Activated CD4-positive, alpha-beta T cell treated with anti-CD3 and anti-CD28 coated beads, Interleukin-2, Interleukin-4, amounts not matched to agents 100 ng/mL and 50 ng/mL, durations not matched to agents 16 hours and 8 hours (primary cell): ENCODE measurements at places on chromosomes 16 and 17.

- DNase-seq, result no peak
Measured at GRCh38 chr16:9316615-9317014, 225.2 kb downstream of the HAPSTR1 start.

- no peak for DNase-seq
Measured at GRCh38 chr17:7646457-7646856, 4.3 kb upstream of the ATP1B2 start.

DNA sequence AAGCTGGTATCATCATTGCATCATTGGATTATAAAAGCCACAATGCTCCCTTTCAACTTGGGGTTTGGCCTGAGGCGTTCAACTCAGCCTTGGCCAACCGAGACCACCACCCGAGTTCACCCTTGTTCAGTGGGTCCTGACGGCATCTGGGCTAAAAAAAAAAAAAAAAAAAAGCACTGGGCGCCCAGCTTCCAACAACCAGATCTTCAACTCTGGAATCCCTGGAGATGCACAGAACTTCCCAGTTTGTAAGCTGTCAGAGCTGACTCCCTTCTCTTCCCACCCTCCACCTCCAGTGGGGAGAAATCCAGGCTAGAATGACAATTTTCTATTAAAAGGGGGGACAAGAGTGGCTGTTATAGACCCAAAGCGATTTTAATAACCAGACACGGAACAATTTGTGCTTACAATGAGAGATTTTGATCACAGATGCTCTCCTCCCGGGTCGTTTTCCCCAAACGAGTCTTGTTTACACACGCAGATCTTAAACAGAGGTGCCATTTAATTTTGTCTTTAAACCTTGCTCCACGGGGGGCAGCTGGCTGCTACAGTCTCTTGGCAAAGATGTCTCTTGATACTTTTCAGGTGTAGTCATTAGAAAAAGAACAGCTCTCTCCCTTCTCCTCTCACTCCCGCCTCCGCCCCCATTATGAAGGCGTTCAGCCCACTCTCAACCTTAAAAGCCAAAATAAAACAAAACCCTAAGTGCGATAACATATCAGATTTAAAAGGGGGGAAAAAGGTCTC is 26.9 kb downstream of the GPRC5B start:
- DNase-seq, result no peak

GRCh38 chr16:88274847-88275246 is 107.9 kb upstream of the ZNF469 start:
- DNase-seq, result no peak

GRCh38 chr16:57739756-57740422 is 4.3 kb downstream of the KATNB1 start:
- DNase-seq, result no peak

DNA sequence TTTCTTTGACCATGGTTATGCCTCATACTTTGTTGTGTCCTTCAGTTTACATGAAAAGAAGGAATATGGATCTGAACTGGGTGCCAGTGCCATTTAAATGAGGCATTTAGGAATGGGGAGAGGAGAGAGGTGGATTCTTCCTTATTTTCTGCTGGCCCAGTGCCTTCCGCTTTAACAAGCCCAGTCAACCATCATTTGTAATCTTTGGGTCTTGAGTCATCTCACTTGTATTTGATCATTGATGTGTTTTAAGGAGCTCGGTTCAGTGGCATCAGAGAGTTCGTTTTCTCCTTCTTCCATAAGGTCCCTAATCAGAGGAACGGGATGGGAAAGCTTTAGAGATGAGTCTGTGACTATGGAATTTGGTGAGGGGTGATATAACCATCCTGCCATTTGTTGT is 334.9 kb downstream of the WWOX start:
- DNase-seq, result no peak

DNA sequence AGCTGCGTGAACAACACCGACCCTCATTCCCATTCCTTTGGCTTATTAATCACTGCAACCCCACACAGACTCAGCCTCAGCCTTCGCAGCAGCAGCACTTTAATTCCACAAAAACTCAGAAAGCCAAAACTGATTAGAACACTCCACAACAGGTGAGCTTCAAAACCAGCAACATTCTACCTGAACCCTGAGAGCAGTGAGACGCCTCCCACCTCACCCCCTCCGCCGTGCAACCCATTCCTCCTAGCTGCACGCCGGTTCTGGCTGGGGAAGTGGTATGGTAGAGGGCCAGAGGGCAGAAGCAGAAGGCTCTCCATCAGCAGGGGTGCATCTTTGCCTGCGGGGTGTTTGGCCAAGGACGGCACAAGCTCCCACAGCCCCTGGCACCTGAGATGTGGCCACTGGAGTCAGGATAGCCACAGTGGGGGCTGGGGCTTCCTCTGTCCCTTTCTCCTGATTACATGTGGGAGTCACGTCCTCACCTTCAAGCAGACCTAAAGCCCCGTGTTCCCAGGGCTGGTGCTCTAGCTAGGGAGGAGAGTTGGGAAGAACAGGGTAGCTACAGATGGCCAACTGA is 1.6 kb downstream of the BORCS6 start:
- no peak for DNase-seq

- DNase-seq, result no peak
Measured at GRCh38 chr16:84053237-84053636, 10.6 kb upstream of the SLC38A8 start.

DNA sequence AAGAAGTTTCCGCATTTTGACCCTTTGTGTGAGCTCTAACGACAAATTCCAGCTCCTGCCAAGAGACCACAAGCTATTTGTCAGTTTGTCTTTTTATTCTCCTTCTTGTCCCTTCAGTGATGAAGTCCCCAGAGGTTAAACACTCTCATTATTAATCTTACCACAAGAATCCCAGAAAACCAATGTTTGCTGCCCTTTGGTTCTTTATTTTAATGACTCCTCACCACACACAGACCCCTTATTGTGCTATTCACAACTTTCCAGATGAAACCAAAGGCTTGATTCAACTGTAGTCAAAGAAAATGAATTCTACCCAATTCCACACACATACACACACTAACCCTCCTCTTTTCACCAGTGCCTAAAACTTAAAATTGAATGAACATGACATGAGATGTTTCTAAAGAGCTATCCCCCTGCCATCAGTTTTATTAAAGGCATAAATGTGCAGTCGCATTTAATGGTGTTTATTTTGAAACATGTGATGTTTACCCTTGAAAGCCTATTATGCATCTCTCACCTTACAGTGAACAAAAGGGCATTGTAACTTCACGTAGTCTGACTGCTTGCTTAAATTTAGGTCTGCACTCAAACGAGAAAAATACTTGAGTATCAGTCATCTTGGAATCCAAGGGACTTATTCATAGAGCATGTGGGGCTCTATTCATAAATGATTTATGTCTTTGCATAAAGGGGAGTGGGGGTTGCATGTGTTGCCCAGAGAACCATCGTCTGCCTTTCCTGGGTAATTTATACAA is 44.1 kb downstream of the PCTP start:
- DNase-seq, result no peak

DNA sequence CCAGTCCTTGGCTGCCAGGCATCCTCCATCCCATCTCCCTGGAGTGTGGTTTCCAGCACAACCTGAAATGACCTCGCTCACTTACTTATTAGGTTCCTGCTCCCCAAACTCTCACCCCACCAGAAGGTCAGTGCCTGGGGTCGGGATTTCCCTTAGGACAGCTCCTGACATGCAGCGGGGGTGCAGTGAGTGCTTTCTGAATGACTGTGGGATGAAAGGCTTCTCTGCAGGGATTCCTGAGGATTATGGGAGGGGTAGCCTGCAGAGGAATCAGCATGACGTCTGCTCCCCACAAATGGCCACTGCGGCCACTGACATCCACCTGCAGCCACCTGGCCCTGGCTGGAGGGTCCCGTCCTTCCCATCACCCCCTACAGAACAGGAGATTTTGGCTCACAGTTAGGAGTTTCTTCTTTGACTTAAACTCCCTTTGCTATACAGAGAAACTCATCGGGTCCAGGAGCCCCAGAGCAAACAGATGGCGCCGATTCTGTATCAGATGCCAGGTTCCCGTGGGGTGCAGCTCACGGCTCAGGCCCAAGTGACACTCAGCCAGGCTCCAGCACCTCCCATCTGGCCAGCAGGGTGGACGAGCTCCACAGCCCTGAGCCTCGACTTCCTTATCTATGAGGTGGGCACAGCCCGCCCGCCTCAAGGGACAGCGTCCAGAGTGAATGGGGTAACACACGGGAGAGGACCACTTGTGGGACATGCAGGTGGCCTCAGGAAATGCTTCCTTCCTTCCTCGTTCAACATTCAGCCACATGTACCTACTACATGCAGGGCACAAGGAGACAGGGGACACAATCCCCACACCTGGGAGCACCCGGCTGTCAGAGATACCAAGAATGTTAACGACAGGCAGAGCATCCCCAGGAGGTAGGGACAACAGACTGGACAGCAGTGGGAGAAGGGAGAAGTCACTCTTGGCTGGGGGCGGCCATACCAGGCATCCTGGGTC is 69.8 kb downstream of the RMI2 start:
- no peak for DNase-seq

DNA sequence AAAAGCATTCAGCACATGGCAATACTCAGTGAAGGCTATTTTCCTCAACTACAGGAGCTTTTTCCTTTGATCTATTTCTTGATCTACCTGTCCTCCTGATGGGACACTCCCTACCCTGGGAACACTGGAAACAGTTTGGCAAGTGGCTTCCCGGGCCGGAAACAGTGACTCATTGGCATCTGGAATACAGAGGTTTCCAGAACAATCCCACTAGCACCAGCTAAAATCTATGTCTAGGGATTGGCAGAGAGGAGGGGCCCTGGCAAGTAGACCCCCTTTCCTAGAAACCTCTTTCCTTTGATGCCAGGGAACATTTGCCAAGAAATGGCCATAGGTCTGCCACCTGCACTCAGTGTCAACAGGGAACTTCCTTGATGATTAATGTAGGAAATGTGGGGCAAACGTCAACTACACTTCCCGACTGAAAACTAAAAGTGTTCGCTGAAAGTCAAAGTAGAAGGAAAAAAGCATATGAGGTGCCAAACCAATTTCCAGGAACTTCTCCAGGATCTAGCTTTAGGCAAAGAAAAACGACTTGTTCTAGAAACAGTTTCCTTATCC is 30.4 kb upstream of the FBXW10B start:
- DNase-seq, result no peak

DNA sequence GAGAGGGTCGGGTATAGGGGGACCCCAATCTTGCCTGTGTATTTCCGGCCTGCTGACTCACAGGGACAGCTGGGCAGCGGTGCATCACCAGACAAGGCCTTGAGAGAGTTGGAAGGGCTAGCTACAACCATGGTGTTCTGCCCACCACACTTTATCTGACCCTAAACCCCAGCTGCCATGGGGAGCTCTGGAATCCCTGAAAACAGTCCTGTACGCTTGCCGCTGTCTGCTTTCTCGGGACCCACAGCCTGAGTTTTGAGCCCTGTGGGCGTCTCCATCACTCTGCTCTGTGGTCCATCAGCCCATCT is 100.4 kb upstream of the GSE1 start:
- no peak for DNase-seq

DNA sequence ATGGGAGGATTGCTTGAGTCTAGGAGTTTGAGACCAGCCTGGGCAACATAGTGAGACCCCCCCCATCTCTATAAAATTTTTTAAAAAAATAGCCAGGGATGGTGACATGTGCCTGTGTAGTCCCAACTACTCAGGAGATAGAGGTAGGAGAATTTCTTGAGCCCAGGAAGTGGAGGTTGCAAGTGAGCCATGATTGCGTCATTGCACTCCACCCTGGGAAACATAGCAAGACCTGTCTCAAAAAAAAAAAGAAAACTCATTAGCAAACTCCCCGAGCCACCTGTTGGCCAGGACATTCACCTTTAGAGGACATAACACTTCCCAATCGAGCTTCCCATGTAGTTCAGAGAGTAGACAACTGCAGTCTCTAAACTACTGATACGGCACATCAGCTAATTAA is 274.2 kb downstream of the ABCC12 start:
- DNase-seq, result no peak

GRCh38 chr16:13858873-13859580 is 60.9 kb upstream of the ERCC4 start:
- DNase-seq, result no peak

- DNase-seq, result no peak
Measured at GRCh38 chr17:11805952-11806351, 191.3 kb downstream of the ZNF18 start.

DNA sequence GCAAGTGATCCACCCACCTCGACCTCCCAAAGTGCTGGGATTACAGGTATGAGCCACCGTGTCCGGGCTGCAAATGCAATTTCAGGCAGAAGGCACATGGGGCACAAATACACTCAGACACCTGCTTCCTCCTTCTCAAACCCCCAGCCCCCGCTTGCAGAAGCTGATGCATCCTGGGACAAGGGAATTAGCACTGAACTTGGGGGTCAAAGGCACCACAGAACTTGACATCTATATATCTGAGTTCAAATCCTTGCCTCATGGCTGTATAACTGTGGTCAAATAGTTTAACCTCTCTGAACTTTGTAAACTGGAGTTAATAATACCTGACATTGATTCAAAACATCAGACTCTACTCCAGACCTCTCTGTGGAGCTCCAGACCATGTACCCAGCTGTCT is 4.1 kb upstream of the ARL5C start:
- no peak for DNase-seq

DNA sequence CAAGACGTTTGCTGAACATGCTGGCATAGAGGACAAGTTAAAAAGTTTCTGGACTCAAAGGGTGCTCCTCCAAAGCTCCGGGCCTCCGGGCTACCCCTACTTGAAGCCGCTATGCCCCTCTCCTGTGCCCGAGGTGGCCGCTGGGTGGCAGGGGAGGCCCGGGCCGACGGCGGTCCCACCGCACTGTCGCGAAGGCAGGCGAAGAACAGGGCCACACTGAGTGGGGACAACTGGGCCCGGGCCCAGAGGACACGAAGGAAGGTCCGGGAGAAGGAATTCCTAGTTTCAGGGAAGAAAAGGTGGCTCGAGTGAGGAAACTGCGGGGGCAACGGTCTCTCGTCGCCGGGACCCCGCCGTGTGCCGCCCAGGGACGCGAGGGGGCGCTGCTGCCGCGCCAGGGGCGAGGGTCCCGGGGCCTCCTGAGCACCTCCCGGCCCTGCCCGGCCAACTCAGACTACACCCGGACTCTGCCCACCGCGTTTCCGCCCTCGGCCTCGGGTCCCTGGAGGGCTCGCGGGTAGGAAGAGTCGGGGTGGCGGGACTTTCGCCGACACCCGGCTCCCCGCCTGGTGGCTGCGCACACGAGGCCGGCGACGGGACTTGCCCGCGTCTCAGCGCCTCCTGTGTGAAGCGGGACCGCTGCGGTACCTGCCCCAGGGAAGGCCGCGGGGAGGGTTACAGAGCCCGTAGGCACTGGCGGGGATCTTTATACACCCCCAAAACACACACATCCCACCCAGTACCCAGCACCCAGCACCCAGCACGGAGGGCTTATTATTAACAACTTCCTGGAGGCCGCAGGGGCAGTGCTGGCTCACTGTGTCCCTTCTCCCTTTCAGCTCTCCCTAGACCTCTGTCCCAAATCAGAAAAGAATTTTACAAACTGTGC is 772 bp upstream of the CHCT1 start:
- DNase-seq, result peak; percentile 77
